Substantia nigra (tissue), 51 donors: ENCODE measurements at places on chromosomes 11 and 22.

GRCh38 chr11:64252003-64252872 is 908 bp downstream of the PLCB3 start:
- no peak for DNase-seq

GRCh38 chr11:555227-555779 is 5.2 kb downstream of the LMNTD2 start:
- no peak for DNase-seq

DNA sequence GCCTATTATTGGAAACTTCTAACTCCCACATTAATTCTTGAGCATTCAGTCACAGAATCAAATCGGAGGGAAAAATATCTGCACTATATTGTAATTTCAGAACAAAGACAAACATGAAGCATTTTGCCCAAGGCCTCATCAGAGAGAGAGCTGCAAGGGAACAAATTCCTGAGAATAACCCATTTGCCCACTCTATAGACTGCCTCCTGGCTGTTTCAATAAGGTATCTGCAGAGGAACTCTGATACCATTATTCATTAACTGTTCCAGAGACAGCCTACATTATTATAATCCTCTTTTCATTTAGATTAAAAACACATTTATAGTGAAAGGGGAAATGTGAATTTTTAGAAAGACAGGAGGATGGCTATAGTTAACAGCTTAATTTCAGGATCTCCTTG is 663.9 kb downstream of the DLG2 start:
- DNase-seq: no peak

DNA sequence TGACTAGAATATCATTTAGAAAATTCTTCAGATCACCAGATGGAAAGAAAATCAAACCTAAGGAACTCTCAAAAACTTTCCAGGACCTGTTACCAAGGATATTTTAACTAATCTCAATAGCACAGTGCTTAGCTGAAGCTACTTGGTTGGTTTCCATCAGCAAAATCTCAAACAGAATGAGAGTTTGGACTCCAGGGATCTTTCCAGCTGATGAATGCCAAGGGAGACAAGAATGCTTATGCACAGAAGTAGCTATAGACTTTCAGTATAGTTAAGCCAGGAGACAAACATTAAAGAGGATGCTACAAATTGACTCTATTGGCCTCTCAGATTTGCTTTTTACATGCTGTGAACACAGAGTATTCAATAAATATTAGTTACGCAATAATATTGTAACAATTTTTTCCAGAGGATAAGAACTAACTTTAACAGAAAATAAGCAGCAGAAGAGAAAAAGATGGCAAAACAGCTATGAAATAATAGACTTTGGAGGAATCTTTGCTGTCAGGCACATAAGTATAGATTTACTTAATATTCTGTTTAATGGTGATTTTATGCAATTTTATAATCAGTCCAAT is 331.4 kb downstream of the DLG2 start:
- no peak for DNase-seq

DNA sequence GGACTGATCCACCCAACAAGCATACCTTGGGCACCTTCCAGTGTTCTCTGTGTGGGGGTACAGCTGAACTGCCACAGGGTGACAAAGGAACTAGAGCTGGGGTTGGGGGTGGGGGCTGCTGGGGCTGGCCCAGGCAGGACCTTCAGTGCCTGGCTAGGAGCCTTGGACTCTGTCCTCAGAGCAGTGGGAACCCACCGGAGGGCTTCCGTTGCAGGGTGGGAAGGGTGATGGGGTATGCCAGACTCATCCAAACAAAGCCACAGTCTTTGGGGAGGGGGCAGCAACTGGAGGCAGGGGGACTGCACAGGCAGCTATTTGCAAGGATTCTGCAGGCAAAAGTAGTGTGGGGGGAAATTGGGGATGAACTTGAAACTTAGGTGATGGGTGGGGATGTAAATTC is 35.7 kb upstream of the CLDN5 start:
- DNase-seq: no peak

DNA sequence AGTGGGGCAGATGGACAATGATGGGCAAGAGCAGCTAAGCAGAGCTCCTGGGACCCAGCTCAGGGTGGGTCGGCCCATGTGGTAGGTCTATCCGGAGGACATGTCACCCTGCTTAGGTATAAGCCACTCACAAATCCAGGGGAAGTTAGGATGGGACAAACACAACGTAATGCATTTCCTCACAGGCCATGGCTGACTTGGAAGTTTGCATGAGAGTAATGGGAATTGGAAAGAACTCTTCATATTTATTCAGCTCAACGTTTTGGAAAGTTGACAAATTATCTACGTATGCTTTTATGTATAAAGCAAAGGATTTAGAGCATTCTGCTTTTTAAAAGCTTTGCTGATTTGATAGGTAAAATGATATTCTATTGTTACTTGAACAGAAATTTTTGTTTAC is 74.9 kb downstream of the SMCO4 start:
- DNase-seq: no peak

- DNase-seq: no peak
These were observed 16.2 kb downstream of the JHY start for GRCh38 chr11:122898799-122899198.
